ENCODE measurements at places on chromosomes 3 and 15.
A peak's percentile ranks its signal among the peaks of the same experiment; 100 is the strongest.

DNA sequence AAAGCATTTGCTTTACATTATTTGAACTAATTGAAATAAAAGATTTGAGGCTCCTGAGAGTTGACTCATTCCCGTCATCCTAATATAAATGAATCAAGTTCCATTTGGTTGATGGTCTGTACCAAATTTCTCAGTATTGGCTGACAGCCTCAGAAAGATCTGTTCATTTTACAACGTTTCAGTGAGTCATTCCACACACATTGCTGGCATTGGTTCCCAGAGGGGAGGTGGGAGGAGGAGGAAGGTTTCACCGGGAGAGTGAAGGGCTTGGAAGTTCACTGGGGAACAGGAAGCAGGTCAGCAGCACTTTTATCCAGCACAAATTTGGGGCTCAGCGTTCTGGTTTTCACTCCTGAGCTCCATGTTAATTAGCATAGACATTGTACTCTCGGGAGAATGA, 176.7 kb upstream of the CADPS start:
- DNase-seq = no peak

- DNase-seq = no peak
Measured at GRCh38 chr3:81624756-81625155, 136.7 kb downstream of the GBE1 start.

- no peak for DNase-seq
Measured at GRCh38 chr3:181329024-181329423, 339.5 kb upstream of the DNAJC19 start.

DNA sequence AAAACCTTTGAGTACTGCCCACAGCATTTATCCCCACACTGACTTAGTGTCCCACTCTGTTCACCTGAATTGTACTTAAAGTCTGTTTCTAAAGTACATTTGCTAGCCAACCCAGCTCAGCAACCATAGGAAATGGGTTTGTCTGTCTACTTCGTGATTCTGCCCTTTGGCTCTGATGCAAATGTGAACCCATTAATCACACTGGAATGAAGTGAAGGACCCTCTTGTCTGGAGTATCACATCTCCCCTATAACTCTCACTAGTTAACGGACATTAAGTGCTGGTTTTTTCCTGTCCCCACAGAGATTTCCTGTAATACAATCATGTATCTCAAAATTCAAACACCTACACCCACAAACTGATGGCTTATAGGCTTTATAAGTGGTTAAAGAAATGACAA, 20.5 kb downstream of the EID1 start:
- DNase-seq = no peak

DNA sequence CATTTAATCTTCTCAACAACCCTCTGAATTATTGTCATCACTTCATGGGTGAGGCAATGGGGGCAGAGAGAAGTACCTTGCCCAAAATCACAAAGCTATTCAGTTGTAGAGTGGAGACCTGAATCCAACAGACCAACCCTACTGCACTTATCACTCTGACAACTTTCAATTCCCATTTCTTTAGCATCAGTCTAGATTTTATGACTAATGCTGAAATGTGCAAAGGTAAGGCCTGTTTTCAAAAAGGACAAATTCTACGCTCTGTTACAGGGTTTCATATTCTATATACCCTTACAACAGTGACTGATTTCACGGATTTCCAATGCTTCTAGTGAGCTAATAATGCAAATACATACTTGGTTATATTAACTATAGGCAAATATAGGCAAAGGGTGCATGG, 286.0 kb downstream of the ADAMTS17 start:
- DNase-seq = no peak

DNA sequence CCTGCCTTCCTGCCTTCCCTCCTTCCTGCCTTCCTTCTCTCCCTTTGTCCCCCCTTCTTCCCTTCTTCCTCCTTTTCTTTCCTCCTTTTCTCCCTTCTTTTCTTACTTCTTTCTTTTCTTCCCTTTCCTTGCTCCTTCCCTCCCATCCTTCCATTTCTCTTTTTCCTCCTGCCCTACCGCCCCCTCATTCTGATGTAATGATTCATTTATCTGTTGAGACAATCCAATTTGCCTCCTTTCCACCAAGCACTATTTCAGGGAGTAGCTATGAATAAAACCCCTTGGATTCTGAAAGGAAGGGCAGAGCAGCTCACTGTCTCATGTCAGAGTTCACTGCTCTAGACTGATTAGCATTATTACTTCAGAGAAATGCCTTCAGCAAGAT, 462.6 kb downstream of the PDCD6IP start:
- no peak for DNase-seq

DNA sequence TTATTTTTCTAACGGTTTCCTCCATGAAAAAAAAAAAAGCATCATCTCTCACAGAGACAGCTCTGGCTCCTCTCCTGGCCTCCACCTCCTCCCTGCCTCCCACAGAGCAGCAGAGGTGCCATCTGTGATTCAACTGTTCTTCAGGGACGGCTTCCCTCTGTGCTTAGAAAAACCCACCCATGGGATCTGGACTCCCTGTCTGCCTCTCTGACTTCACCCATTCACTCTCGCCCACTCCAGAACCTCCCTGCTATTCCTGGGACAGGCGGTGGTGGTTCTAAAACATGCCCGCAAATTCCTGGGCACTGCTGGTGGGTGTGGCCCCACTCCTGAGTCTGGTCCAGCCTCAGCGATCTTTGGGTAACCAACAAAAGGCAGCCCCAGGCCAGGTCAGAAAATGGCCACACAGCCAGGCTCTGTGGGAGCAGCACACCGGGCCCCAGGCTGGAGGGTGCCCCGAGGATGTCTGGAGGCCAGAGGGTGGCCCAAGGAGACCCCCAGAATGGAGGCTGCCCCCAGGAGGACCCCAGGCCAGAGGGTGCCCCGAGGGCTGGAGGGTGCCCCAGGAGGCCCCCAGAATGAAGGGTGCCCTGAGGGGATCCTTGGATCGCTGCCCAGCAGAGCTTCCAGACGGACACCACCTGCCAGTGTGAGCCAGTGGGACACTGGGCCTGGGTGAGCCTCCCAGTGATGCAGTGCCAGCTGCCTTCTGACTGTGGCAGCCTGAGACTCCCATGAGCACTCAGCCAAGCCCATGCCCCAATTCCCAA, 2.6 kb upstream of the CHST13 start:
- DNase-seq = no peak

DNA sequence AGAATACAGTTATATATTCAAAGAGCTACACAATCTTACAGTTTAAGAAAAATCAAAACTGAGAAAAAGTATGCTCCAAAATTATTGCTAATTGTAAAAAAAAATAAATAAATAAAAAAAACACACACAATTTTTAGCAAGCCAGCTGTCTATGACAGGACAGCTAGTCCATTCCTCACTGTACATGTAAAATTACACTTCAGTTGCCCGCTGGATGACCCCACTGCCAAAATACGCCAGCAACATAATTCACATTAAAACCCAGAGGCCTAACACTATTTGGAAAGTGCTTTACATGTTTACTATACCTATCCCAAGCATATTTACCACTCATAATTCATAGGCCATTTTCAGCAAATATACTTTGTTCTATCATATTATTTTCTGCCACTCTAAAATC, 5.8 kb downstream of the MYO9A start:
- DNase-seq = no peak

DNA sequence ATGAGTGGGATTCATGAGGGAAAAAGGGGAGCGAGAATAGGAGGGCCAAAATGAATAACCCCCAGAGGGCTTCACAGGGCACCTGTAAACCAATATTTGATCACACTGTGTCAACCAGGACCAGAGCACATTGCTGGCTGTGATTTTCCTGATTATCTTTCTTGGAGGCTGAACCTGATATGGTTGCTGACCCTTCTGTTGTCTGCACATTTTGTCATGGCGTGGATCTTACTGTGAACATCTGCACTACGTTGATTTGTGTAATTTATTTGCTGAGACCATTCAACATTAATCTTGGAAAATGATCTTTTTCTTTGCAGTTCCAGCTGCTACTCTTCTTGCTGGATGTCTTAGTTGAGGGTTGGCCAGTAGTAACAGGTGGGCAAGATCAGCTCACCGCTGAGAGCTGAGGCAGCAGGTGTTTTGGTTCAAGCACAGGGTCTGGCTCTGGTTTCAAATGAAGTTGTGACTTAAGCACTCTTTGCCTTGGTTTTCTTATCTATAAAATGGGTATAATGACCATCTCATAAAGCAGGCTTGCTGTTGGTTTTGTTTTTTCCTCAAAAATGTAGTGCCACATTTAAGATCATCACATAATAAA, 61.2 kb downstream of the ARHGEF26 start:
- no peak for DNase-seq

DNA sequence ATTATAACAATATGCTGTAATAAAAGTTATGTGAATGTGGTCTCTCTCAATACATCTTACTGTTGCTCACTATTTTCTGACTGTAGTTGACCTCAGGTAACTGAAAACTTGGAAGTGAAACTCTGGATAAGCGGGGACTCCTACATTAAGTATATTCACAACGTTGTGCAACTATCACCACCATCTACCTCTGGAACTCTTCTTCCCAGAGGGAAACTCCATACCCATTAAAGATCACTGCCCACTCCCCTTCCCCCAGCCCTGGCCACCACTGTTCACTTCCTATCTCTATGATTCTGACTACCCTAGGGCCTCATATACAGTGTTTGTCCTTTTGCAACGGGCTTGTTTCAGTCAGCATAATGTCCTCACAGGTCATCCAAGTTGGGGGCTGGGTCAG, 20.7 kb downstream of the SLCO3A1 start:
- no peak for DNase-seq

- DNase-seq = no peak
Measured at GRCh38 chr15:67533873-67534272, 8.6 kb upstream of the MAP2K5 start.

GRCh38 chr3:31086698-31087097, 192.2 kb upstream of the GADL1 start:
- DNase-seq = no peak

- no peak for DNase-seq
Measured at GRCh38 chr15:98083203-98083910, 122.9 kb downstream of the ARRDC4 start.

- DNase-seq = no peak
Measured at GRCh38 chr3:40765884-40766283, 241.1 kb downstream of the ZNF621 start.

GRCh38 chr3:26960382-26960781, 337.8 kb downstream of the LRRC3B start:
- no peak for DNase-seq

- no peak for DNase-seq
Measured at GRCh38 chr15:99279290-99279689, 28.0 kb downstream of the LRRC28 start.

DNA sequence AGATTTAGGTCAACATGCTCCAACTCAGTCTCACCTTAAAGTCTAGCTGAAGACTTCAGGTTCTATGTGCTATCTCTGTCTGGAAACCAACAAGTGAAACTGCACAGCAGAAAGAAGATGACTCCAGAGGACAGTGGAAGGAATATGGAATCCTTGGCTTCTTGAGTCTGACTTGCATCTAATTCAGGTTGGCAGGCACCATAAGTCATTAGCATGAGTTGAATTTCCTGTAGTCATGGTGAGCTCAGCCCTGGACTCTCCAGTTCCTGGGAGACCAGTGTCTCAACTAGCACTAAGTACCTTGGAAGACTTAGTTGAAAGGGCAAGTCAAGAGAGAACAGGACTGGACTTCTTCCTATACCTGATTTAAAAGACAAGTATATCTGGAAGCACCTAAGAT, 129.7 kb downstream of the DTWD1 start:
- no peak for DNase-seq

DNA sequence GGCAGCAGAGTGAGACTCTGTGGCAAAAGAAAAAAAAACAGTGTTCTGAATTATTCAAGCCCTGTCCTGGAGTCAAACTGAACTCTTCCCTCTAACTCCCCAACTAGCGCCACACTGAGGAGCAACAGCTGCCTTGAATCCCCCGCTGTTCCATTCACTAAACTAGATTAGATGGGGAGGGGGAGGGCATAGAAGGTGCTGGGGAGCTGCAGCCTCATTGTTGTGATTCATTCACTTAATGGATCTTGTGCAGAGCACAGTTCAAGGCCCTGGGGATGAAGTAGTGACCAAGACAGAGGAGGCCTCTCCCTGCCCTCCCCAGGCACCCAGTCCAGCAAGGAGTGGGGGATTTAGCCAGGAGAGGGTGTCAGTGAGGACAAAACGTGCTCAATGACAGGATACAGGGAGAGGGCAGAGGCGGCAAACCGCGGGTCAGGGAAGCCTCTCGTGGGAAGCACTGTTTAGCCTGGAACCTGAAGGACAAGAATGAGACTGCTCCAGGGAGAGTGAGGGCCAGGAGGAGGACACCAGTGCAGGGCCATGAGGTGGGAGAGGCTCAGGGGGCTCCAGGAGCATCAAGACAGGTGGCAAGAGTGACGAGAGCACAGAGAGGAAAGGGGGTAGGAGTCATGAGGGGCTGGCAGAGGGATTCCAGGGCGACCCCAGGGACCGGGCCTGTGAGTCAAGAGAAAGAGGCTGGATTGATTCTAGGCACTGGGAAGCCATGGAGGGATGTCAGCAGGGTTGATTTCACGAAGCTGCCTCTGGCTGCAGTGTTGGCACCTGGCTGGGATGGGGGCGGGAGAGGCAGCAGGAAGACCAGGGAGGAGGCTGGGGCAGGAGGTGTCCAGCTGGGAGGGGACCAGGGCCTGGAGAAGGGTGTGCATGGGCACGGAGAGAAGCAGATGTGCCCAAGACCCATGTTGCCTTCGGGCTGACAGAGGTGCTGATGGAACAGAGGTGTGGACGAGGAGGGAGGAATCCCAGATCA, 31.4 kb downstream of the ALS2CL start:
- no peak for DNase-seq

- DNase-seq = no peak
Measured at GRCh38 chr3:114404590-114404989, 110.8 kb downstream of the TIGIT start.

DNA sequence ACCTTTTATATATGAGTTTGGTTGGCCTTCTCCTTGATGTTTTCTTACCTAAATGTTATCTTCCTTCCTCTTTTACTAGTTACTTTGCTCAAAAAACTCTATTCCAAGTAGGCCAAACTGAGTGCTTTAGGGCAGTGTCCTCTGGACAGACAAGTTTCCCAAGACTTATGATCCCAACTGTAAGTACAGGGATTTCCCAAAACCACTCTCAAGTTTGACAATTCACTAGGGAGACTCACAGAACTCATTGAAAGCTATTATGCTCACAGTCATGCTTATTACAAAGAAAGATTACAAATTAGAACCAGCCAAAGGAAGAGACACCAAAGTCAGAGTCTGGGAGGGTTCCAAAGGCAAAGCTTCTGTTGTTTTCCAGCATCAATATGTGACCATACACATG, 534.2 kb upstream of the ALCAM start:
- no peak for DNase-seq

DNA sequence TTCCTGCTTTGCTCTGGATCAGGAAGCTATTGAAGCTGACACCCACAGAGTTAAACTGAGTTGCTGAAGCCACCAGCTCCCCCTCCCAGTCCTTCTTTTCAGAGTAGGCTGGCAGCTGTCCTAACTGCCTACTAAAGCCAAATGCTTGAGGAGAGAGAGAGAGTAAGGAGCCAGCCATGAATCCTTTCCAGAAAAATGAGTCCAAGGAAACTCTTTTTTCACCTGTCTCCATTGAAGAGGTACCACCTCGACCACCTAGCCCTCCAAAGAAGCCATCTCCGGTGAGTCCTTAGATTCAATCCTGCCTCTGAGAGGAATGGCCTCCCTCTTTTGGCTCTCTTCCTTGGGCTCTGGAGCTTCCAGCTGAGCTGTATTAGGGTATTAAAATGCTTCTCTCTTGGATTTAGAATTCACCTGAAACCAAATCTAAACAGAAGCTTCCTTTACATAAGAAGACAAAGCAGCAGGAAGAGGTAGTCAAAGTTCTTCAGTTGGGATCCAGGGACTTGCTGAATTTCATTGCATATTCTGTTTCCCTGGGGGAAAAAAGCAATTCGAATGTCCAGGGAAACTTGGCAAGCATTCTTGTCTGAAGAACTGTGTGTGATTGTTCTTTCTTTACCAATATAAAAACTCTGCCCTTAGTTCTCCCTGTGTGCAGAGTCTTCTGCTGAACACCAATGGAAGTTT, at the start of gene SLC15A2:
Gene SLC15A2, plus strand, starts transcription at position 101 of the 690 bp plus-strand sequence. Its CDS starts 76 bp downstream, at position 177.
- peak; percentile 19 for DNase-seq

Data from Kasumi-1 (cell line).